ENCODE measurements at places on chromosomes 7 and 10.
A peak's percentile ranks its signal among the peaks of the same experiment; 100 is the strongest.

GRCh38 chr10:45653454-45653853, 19.1 kb downstream of the ZFAND4 start:
- DNase-seq, result no peak

- DNase-seq, result no peak
These were observed 63.1 kb downstream of the CYTH3 start for GRCh38 chr7:6209340-6209739.

GRCh38 chr7:114789871-114790311, 132.0 kb upstream of the MDFIC start:
- DNase-seq, result no peak

DNA sequence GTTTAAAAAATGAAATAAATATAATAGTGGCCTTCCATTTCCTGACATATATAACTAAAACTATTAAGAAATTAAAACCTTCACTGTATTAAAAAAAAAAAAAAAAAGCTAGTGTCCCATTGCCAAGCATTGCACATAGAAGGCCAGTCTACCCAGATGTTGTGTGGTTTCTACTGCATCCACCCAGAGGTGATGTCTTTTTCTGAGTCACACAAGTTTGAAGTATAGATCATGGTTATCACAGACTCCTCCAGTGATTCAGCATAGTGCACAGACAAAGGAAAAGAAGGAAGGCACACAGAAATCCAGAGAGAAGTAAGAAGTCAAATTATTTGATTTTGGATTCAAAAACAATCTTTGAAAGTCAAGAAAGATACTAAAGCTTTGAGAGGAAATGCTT, 429.0 kb downstream of the ETV1 start:
- no peak for DNase-seq

DNA sequence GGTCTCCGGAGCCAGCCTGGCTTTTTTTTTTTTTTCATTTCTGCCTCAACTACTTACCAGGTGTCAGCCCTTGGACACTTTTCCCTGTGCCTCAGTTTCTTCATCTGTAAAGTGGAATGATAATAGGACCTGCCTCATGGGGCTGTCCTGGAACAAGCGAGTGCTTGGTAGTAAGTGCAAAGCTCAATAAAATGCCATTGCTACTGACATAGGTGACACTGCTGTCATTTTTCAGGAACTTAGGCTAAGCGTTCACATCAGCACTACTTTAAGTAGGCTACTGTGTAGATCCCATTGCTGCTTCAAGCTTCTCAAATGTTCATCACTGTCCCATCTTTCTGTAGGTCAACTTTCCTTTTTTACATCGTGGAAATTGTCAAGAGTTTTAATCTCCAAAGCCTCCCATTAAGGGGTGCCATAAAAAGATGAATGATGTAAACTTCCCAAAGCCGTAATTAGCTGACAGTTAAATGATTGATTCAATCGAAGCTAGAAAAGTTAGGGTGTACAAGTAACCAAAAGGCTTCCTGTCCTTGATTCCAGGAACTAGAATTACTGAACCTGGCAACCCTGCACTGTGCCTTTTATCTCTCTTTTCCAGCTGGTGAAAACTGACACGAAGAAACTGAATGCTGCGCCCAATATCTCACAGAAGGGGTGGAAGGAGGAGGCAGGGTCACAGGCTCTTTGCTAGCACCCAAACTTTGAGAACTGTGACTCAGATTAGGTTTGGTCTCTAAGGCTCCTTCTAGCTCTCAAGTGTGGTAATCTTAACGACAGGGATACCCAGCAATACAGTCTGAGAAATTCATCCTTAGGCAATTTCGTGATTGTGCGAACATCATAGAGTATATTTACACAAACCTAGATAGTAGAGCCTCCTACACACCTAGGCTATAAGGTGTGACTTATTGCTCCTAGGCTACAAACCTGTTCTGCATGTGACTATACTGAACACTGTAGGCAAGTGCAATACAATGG, 861 bp upstream of the USP6NL start:
- DNase-seq, result peak; percentile 90

DNA sequence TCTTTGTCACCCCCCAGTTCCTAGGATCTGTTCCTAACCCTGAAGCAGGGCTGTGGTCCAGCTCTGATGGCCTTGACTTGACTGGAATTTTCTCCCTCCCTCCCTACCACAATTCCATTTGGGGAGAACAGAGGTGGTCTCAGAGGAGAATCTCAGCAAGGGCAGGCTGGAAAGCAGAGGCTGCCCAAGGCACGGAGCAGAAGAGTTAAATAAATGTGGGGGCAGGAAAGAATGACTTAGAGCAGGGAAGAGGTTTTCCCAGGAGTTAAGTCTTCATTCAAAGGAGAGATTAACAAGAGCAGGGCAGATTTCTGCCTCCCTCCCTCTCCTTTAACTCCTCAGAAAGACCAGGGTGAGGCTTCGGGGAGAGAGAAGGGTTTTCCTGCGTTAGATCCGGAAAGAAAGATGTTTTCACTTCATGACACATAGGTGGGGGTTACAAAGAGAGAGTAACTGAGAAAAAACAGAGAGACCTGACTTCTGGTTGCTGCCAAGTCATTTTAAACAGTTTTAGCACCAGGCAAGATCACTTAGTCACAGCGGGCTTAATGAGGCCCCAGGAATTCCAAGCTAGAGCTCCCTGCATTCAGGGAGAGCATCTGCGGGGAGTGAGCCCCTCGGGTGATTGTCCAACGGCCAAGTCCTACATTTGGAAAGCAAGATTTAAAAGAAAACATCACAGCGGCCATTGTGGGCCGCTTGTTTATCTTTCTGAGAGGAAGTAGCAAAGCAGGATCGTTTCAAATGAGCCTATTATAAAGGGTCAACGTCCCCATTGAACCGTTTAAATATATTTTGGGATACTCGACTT, 78.7 kb downstream of the ARHGAP22 start:
- no peak for DNase-seq

- DNase-seq, result no peak
These were observed 239.5 kb downstream of the KIAA1217 start for GRCh38 chr10:24448351-24448999.

- peak; percentile 59 for DNase-seq
These were observed 36.0 kb downstream of the GNA12 start for GRCh38 chr7:2807845-2808772.

- DNase-seq, result no peak
These were observed 2.4 kb downstream of the GATA3 start for GRCh38 chr10:8056871-8057331.

- DNase-seq, result no peak
These were observed 6.6 kb downstream of the LEP start for GRCh38 chr7:128247640-128248194.

- peak; percentile 40 for DNase-seq
These were observed 712 bp downstream of the ITPRIP start for GRCh38 chr10:104337521-104337984.

DNA sequence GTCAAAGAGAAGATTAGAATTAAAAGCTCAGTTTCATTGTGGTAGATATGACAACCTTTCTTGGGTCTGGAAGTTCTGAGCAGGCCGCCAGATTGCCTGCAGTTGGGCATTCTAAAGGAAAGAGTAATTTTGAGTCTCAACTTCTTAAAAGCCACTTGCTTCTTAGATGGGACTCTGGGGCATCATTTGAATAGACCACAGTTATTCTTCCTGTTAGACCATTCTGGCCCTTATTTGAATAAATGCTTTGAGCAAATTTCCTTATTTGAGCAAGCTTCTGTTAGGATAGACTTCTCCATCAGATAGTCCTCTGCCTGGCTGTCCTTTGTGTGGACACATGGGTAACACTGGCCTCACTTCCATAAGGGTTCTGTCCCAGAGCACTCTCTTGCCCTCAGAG, 40.2 kb downstream of the SND1 start:
- DNase-seq, result no peak

GRCh38 chr10:100373298-100374199, 26.5 kb downstream of the SCD start:
- peak; percentile 73 for DNase-seq

GRCh38 chr10:46555713-46556514, 544 bp downstream of the GPRIN2 start:
- no peak for DNase-seq

DNA sequence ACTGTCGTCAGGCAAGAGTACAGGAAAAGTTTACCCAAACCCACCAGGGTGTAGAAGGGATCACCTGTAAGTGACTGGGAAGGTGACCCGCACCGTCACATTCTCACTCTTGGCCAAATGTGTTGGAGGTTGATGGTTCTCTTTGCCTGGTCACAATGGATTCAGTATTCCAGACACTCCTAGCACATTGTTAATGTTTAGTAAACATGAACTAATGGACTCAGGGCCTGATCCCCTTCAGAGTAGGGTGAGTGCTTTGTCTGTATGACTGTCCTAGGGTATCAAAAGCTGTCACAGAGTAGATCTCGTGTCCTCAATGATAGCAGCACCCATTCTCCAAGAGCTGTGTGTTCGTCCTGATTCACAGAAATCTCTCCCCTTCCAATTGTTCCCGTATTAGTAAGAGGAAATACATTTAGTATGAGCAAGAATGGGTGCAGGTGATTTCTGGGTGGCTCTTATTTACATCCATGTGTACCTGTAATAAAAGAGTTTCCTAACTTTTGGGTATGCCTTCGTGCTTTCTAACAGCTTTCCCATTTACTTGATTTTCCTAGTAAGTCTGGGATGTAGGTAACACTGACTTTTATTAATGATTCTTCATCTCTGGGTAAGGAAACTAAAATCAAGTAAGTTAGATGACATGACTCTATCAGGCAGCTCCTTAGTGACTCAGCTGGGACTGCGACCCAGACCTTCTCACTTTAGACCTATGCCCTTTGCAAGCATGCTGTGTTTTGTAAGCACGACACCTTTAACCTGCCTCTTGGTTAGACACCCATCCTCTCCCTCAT, 4.7 kb downstream of the EEPD1 start:
- no peak for DNase-seq

- no peak for DNase-seq
These were observed 90.0 kb downstream of the PFKFB3 start for GRCh38 chr10:6292741-6293151.

- DNase-seq, result no peak
These were observed 37.0 kb downstream of the NHLRC2 start for GRCh38 chr10:113891476-113891875.

DNA sequence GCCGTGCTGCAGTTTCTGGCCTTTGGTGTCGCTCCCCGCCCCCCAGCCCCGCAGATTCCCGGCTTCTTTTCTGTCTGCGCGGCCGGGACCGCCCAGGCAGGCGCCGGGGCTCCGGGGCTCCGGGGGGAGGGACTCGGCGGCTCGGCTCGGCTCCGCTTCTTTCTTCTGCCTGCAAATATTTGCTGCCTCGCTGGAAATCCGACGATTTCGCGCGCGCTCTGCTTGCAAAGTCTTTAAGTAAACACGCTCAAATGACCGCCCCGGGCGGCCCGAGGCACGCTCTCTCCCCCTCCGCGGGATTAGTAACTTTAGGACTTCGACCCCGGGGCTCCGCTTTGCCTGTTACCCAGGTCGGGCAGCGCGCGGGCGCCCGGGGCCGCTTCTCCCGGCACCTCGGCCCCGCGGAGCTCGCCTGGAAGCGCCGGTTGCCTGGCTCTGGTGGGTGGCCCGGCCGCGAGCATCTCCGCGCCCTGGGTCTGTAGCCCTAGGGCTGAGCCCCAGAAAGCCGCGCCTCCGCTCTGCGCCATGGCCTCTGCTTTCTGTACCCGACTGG, 3.9 kb upstream of the GATA3 start:
- DNase-seq, result peak; percentile 43

GRCh38 chr10:95767884-95768556, 12.1 kb downstream of the ENTPD1 start:
- DNase-seq, result no peak

GRCh38 chr10:37704566-37704965, 152.8 kb downstream of the ZNF248 start:
- DNase-seq, result no peak

DNA sequence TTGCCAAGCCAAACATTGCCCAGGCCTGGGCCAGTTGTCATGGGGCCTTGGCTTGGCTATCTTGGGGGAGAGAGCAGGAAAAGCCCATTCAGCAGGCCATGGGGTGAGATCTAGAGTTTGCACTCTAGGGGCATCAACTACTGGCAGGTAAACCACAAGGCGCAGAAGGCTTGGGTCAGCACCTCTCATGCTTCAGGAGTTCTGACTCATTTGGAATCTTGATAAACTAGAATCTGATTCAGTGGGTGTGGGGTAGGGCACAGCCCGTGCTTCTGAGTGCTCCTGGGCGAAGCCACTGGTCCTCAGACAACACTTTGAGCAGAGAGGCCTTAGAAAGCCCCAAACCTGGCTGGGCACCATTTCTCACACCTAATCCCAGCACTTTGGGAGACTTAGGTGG, 81.1 kb downstream of the RGS10 start:
- DNase-seq, result no peak

- DNase-seq, result no peak
These were observed 6.1 kb upstream of the GRK5 start for GRCh38 chr10:119201233-119201632.

- DNase-seq, result no peak
These were observed 373 bp downstream of the PAXIP1 start for GRCh38 chr7:155002411-155003091.

DNA sequence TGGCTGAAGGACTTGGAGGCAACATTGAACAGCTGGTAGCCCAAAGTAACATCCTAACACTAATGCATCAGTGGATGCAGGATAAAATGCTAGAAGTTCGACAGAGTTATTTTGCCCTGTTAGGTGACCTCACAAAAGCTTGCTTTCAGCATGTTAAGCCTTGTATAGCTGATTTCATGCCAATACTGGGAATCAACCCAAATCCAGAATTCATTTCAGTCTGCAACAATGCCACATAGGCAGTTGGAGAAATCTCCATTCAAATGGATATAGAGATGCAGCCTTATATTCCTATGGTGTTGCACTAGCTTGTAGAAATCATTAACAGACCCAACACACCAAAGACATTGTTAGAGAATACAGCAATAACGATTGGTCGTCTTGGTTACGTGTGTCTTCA, 62.9 kb downstream of the CCSER2 start:
- no peak for DNase-seq

GRCh38 chr7:130383187-130383980, 3.1 kb downstream of the CPA1 start:
- no peak for DNase-seq

GRCh38 chr7:111026806-111027205, 64.1 kb upstream of the LRRN3 start:
- DNase-seq, result no peak

DNA sequence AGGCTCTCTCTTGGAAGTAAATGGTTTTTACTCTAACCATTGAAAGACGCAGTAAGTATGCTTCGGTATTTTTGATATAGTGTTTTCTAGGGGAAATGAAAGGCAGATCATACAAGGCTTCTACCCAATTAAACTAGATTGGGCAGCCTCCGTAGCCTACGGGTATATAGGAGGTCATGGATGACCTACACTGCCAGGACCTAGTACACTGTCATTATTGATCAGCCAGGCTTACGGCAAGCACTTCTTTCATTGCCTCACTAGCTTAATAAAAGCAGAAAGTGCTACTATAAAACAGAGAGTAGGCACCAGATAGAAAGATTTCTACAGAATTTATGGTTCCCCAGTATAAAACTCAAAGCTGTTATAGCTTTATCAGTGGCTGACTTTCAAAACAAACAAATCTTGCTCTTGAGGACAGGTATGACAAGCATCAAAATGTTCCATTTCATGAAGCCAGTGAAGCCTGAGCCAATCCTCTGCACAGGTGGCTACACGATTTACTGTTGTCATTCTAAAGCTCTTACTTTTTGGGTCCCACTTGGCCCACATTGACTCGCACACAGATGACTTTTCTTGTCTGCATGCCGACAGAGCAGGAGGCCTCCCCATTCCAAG, 358.1 kb downstream of the THSD7A start:
- no peak for DNase-seq
